ENCODE measurements at places on chromosomes 7 and 10.

- DNase-seq: no peak
Measured at GRCh38 chr10:68989317-68989990, 851 bp downstream of the KIFBP start.

DNA sequence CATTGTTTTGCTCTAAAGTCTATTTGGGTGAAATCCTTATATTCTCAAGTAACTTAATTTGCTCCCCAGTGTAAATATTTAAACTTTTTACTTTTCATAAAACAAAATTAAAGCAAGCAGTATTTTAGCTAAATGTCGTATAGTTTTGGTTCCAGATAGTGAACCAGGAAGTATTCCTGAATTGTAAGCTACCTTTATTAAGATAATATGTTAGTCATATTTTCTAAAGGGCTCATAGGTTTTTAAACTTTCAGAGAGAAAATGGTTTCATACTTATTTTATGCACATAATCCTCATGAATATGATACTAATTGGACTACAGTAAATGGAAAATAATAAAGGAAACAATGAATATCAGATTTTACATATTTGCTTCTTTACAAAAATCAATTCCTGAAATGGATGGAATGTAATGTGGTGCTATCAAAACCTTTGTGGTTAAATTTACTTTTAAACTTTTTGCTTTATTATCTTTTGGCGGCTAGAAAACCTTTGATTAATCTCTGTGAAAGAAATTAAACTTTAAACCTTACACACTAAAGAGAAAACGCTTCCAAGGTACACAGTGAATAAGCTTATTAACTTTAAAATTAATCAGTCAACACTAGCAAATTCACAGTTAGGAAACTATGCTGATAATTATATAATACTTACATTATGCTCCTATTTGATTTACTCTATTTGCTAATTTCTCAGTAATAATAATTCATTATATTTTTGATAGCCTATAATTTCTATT, 76.6 kb upstream of the RHOBTB1 start:
- no peak for DNase-seq

DNA sequence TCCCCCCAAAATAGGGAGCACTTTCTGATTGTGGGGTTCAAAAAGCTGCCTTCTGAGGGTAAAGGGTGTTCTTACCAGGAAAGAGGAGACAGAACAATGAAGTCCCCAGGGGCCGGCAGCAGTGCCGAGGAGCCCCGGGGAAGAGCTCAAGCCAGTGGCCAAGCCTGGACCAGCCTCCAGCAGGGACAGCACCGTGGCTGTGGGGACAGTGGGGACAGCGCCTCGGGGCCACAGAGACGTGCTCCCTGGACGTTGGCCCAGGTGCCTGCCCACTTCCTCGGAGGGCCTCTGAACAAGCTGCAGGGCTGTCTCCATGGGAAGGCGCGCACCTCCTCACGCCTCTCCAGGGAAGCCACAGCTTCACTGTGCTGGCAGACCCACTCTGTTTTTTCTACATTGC, 312.6 kb downstream of the PTPRN2 start:
- DNase-seq: no peak

DNA sequence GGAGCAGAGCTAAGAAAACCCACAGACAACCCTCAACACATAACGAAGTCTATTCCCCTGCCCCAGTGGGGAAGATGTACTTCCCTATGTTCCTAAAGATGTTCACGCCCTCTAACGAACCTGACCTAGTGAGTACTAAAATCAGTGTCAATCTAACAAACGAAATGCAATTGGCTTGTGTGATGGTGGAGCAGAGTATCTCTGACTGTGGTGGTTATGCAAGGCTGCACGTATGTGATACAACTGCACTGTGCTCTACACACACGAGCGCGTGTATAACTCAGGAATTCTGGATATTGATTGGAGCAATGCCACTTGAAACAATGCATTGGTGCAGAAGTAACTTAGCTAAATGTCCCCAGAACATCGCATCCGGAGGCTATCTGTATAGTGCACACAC, 1.3 kb downstream of the ANKRD16 start:
- no peak for DNase-seq

GRCh38 chr7:29377718-29378117, 183.1 kb downstream of the CHN2 start:
- DNase-seq: no peak

GRCh38 chr10:117342641-117343040, 32.6 kb downstream of the PDZD8 start:
- peak; percentile 66 for DNase-seq

DNA sequence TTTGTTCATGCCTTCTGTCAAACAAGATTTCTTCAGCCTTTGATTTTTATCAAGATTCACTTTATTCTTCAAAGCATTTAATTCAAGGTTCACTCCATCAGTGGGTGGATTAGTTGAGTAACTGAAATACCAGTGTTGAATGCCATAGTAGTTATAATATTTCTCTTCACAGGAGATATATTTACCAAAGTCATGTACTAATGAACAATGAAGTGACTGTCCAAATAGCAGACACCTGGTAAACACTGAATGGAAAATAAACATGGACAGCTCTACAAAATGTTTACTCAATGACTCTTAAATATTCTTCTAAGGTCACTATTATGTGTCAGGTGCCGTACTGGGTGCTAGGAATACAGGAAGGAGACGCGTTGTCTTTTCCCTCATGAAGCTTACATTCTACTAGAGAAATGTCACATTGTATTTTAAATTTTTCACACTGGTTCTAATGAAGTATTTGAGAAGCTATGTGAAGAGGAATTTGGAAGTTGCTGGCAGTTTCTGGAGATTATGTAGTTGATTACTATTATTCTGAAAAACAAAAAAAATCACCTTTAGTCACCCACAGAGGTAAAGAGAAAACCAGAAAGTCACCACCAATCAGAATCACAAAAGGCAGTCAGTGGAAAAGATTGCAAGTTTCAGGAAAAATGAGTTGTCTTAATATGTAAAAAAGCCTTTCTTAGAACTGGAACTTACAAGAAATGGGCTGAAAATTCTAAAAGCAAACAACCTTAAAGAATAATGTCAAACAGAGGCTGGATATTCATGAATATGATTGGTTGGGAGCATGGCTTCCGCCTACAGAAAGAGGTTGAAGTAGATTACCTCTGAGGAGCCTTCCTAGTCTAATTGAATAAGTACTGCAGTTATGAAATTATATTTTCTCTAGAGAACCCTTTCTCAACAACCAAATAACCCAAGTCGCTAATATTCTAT, 84.5 kb downstream of the RTKN2 start:
- DNase-seq: no peak

DNA sequence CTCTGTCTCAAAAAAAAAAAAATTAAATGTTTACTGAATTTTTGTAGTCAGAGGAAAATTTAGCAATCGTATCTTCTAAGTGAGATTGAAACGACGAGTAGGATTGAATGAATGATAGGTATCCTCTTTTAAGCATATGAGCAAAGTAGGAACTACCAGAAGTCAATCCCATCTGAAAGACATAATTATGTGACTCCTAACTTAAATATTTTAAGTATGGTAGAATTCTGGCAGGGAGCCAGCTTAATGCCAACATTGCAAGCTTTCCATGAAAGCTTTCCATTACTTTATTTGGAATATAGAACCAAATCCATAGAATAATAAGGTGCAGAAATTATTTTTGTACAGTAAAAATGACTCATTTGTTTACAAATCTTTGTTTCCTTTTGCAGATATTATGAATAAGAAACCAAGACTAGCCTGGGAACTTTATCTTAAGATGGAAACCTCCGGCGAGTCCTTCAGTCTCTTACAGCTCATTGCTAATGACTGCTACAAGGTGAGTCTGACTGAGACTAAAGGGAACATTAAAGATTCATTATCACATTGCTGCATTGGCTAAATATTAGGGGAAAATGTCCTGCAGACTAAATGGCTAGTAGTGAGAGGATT, 50.2 kb upstream of the UBN2 start:
- no peak for DNase-seq

DNA sequence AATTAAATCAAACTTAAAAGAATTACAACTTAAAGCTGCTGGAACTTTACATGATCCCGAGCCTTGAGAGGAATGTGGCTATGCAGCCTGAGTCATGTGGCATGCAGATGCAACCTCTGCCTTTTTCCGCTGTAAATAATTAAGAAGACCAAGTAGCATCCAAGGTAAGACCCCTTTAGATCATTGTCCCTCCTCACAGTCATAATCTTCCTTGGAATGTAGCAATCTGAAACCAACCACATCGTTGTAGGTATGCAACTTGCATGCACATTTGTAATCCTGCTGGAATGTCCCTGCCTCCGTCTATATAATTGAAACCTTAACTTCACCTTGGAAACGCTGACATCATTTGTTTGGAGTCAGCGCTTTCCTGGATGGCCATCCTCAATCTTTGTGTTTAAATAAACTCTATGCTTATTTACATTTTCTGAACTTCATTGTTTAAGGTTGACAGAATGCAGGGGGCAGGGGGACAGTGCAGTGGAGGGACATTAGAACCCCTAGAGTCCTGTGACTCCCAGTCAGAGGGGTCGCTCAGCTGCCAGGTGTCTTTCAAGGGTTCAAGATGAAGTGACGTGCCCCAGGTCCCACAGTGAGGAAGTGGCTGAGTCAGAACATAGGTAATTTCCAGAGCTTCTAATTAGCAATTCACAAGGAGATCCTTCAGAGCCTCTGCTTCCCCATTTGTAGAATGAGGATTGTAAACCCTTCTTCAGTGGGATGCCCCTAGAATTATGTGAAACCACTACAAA, 110.7 kb downstream of the RALA start:
- DNase-seq: no peak

GRCh38 chr10:110460111-110460809, 37.4 kb upstream of the DUSP5 start:
- no peak for DNase-seq

GRCh38 chr7:86504229-86504628, 139.5 kb upstream of the GRM3 start:
- DNase-seq: no peak

DNA sequence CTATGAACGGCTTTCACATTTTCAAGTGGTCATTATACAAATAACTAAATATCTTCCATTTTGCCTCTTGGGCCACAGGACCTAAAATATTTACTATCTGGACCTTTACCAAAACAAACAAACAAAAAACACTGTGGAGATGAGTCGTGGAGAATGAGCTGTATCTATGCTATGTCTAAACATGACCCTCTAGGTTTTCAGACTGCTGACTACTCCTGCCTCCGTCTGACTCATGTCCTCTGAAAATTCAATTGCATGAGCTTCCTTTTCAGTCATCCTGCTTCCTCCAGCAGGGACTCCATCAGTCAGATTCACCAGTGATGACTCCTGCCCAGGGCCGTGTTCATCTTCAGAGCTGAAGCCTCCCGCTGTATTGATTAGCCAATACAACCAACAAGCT, 96.8 kb downstream of the COL28A1 start:
- DNase-seq: peak; percentile 81

DNA sequence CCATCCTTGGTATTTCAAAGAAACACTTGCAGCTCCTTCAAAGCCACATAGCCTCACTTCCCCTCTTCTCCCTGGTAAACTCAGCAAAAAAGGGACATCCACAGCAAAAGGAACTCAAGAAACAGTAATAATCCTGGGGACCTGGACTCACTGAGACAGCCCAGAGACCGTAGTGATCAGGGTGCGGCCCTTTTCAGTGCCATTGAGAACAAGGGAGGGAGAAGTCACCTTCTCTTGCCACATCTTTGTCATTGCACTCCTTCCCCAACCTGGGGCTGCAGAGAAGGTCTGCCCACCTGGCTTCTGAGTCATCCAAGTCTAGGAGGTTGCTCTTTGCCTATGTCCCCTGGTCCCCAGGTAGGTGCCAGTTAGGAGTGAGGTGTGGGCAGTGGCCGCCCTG, 93.9 kb upstream of the SH2B2 start:
- DNase-seq: no peak

DNA sequence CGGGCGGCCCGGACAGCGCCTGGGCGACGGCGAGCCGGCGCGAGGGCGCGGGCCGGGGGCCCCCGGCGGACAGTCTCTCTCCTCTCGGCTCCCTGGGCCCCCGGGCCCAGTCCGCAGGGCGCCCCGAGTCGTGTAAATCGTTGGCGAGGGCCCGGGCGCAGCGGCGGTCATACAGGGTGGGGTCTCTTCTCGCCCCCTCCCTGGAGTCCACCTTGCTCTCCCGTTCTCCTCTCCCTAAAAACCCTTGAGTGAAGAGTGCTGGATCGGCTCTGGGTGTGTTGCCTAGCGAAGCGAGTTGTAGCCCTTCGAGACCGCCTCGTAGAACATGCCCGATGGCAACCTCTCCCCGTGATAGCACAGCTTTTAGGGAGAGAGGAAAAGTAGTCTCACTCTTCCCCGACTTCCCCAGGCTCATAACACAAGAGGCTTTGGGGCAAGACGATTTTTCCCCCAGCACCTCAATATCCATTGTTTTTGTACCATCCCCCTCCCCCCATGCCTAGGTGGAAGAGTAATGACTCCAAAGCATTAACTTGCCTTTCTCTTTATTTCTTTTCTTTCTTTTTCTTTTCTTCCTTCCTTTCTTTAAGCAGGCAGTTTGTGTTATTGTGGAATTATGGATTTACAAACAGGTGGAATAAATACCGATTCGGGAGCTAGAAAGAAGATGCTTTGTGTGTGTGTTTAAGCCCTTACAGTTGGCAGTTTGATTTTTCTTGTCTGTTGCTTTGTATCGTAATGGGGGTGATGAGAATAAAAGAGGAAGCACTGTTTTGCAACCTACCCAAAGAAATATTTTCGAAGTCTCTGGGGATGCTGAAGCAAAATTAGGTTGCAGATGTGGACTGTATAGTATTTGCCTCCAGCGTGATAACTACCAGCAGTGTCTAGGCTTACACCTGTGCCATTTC, 822 bp downstream of the SHOC2 start:
- DNase-seq: no peak

DNA sequence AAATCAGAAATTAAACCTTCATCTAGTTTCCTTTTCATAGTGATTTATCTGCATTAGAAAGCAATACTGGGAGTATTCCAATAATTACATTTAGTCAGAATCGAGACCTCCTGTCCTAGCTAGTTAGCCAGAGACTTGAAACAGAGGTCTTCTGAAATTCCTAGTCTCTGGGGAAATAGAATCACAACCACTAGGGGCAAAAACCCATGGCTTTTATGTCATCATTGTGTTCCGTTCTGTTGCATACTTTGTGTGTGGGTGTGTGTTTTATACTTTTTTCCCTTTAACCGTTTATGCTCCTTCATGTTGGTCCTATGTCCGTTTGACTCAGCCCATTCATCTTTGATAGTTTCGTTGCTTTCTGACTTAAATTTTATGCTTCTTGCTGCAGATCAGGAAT, 79.8 kb downstream of the RALA start:
- DNase-seq: no peak

DNA sequence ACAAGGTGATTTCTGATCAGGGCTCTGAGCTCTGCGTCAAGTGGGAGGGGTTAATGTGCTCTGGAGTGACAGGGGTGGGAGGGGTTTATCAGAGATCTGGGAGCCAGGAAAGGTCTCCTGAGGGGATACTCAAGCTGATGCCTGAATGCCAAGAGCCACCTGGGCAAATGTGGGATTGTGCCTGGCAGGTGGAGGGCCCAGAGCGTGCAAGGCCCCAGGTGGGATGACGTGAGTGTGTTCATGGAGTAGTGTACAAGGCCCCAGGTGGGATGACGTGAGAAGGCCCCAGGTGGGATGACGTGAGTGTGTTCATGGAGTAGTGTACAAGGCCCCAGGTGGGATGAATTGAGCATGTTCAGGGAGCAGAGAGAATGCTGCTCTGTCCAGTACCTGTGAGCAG, 610.3 kb downstream of the PTPRN2 start:
- no peak for DNase-seq

All from T1000 (cell line).